Cerebellar nuclear complex (tissue), 1 donor: ENCODE measurements at places on chromosomes 7 and 10.

GRCh38 chr7:44072364-44073231 is 7.2 kb upstream of the PGAM2 start:
- no peak for DNase-seq

GRCh38 chr7:135328526-135328925 is 94.9 kb downstream of the STRA8 start:
- DNase-seq, result no peak

DNA sequence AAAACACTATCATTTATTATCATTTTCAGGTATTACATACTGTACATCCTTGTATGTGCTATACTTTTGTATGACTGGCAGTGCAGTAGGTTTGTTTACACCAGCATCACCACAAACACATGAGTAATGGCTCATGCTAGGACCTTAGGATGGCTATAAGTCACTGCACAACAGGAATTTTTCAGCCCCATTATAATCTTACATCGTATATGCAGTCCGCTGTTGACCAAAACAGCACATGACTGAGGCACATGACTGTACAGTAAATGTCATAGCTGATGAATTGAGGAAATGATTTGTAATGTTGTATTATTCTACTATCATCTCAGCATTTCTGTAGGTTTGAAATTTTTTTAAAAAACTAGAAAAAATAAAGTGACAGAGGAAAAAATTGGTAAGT is 38.6 kb downstream of the BPGM start:
- DNase-seq, result no peak

DNA sequence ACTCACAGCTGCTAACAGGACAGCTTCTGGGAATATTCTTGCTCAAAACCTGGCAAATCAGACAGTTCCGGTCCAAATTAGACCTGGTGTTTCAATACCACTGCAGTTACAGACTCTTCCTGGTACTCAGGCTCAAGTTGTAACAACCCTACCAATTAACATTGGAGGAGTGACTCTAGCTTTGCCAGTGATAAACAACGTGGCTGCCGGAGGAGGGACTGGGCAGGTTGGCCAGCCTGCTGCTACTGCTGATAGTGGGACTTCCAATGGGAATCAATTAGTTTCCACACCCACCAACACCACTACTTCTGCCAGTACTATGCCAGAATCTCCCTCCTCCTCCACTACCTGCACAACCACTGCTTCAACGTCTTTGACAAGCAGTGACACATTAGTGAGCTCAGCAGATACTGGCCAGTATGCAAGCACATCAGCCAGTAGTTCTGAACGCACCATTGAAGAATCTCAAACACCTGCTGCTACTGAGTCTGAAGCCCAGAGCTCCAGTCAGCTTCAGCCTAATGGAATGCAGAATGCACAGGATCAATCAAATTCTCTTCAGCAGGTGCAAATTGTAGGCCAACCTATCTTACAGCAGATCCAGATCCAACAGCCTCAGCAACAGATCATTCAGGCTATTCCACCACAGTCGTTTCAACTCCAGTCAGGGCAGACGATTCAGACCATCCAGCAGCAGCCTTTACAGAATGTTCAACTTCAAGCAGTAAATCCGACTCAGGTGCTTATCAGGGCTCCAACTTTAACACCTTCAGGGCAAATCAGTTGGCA is 2.1 kb downstream of the SP4 start:
- DNase-seq, result no peak
